NCI-H2171 (cell line): ENCODE measurements at places on chromosomes 11 and 22.

DNA sequence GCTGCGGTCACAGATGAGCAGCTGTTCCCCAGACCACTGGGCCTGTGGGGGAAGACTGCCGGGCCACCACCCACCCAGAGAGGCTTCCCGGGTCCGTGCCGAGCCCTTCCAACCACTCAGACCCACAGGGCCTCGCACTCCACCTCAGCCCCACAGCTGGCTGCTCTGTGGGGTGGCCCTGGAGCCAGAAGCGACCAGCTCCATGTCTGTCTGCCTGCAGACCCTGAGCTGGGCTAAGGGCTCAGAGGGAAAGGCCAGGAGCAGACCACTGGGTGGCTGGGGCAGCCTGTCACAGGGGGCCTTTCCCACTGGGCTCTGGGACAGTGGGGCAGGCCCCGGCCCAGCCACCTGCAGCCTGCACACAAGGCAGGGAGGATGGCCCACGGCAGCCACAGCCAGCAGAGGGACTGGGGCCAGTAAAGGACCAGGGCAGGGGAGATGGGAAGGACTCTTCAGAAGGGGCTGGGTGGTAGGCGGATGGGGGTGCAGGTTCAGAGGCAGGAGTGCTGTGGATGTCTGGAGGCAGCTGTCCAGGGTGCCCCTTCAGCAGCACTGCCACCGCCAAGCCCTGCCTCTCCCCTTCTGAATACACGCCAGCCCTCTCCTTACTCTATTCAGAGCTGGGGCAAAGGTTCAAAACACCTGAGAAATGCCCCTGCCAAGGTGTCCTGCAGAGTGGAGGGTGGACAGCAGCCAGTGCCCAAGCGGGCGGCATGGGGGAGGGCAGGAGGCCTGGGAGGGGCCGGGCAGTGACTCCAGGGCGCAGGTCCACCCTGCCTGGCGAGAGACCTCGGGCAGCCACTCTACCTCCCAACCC, 32.2 kb downstream of the GNB1L start:
- no peak for DNase-seq

GRCh38 chr11:65456418-65456817, 33.8 kb downstream of the NEAT1 start:
- DNase-seq = no peak

- DNase-seq = no peak
Measured at GRCh38 chr11:71482216-71482615, 29.2 kb downstream of the NADSYN1 start.

- no peak for DNase-seq
Measured at GRCh38 chr11:59012398-59013265, 73.3 kb downstream of the GLYATL1 start.

DNA sequence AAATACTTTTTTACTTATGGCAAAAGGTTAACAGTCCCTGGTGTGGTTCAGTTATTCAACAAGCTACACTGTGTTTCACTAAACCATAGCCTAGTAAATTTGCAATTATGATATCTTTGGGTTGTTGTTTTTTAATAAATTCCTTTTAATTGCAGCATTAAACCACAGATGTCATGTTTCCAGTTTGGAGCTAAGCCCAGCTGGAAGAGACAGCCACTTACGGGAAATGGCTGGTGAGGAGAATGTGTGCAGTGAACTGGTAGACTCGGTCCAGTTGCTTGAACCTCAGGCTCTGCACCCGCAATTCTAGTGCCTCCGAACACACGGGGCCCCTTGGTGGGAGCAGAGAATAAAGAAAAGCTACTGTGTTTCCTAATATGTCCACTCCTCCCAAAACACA, 70.8 kb downstream of the WNT11 start:
- no peak for DNase-seq

DNA sequence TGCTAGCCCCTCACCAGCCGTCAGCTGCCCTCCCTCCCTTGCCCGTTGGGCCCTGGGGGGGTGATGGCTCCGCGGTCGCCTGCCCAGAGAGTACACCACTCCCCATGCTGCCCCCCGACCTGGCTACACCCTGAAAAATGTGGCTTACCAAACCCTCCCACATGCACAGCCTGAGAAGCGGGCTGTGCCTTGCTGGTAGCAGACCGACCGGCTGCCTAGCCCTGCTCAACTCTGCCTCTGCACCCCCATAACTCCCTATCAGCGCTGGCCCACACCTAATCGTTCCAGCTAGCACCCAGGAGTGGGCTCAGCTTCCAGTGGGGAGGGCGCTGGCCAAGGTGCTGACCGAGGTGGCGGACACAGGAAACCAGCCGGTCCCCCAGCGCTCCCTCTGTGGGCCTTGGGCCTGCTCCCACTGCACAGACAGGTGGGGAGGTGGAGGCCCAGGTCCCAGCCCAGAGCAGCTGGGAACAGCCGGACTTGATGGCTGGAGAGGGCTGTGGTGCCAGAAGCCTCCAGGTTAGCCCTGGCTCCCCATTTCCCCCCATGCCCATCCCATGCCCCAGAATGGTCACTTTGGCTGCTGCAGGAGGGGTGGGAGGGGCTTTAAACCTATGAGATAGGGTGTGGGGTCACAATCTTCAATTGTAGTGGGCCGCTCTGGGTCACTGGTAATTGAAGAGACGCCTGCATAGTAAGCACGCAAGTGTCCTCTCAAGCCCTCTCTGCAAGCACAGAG, 32.1 kb upstream of the PRODH start:
- no peak for DNase-seq

DNA sequence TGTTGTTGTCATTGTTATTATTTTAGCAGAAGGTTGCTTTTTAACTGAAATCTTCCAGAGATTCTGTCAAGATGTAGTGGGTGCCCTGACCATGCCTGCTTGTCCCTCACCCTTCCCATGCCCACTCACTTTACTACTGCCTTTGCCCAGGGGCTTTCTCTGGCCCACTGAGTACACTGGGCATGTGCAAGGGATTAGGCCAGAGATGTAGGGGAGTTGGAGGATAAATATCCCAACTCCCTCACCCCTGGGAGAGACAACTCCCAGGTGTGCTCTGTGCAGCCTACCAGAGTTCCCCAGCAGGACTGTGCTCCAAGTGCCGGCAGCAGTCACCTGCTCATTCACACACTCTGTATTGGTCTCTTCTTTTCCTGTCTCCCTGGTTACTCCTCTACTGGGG, 559.1 kb downstream of the MIAT start:
- DNase-seq = no peak

DNA sequence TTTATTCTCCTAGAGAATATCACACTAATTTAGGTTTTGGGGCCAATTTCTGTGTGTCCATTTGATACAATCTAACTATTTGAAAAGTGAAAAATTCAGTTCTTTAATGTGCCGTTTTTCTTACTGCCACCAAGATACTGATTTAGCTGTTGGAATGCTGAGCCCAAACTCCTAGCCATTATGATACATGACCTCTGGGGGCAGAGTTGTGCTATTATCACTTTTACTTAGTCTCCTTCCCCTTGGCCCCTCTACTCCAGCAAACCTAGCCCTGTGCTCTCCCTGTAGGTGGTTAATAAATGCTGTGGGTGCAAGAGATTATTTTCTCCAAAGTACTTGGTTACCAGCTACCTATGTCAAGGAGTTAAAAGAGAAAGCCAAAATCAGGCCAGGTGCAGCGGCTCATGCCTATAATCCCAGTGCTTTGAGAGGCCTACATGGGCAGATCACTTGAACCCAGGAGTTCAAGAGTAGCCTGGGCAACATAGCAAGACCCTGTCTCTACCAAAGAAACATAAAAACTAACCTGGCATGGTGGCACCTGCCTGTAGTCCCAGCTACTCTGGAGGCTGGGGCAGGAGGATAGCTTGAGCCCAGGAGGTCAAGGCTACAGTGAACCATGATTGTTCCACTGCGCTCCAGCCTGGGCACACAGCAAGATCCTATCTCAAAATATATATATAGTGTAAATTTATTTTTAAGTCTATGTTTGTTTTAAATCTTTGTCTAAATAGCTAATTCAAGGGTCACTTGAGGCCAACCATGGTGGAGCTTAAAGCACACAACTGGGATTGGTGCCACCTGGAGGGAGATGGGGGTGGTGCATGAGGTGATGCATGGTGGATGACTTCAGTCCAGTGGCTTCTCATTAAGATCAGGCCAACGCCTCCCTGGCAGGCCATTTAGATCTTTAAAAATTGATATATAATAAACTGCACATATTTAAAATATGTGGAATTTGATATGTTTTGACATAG, 193.2 kb upstream of the PLET1 start:
- no peak for DNase-seq

DNA sequence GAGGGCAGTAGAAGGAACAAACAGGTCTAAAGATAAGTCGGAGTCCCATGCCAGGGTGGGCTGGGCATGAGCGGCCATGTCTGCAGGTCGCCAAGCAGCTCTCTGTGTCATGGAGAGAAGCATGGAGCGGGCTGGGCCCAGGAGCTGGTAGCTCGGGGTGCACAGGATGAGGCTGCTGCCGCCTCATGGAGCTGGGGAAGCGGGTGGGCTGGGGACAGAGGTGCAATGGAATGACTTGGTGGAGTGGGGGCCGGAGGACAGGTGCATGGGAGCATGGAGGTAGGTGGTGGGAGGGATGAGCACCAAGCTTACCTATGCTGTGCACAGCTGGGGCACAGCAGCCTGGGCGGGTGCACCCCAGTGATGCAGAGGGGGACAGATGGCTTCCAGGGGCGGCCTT, 3.6 kb downstream of the NRXN2 start:
- peak; percentile 13 for DNase-seq

- DNase-seq = no peak
Measured at GRCh38 chr11:30605036-30605605, 19.0 kb upstream of the MPPED2 start.

- no peak for DNase-seq
Measured at GRCh38 chr11:11427542-11427941, 74.5 kb upstream of the CSNK2A3 start.

DNA sequence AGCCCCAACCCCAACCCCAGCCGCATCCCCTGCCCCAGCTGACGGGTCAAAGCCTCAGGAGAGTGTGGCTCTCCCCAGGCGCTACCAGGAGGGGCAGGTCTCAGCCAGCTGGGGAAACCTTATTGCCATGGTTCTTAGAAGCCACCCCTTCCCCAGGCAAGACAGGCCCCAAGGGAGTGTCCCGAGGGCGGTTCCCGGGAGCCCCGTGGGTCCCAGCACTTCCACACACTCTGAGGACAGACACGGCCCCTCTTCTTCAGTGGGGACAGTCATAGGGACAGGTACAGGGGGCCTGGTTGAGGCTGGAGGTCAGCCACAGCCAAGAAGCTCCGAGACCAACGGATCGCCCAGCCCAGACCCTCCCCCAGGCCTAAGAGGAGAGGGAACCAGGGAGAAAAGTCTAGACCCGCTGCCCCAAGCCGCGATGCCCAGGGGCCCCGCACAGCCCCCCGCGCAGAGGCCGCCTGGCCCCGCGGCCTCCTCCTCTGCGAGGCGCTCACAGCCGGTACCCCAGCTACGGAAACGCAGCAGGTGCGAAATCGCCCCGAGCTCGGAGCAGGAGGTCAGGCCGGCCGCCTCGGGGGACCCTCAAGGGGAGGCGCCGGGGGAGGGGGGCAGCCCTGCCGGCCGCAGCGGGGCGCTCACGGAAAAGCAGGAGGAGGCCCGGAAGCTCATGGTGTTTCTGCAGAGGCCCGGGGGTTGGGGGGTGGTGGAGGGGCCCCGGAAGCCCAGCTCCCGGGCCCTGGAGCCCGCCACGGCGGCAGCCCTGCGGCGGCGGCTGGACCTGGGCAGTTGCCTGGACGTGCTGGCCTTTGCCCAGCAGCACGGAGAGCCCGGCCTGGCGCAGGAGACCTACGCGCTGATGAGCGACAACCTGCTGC, 2.6 kb downstream of the KLHDC7B start:
- DNase-seq = no peak

GRCh38 chr11:115941481-115941993, 437.3 kb upstream of the CADM1 start:
- DNase-seq = no peak

DNA sequence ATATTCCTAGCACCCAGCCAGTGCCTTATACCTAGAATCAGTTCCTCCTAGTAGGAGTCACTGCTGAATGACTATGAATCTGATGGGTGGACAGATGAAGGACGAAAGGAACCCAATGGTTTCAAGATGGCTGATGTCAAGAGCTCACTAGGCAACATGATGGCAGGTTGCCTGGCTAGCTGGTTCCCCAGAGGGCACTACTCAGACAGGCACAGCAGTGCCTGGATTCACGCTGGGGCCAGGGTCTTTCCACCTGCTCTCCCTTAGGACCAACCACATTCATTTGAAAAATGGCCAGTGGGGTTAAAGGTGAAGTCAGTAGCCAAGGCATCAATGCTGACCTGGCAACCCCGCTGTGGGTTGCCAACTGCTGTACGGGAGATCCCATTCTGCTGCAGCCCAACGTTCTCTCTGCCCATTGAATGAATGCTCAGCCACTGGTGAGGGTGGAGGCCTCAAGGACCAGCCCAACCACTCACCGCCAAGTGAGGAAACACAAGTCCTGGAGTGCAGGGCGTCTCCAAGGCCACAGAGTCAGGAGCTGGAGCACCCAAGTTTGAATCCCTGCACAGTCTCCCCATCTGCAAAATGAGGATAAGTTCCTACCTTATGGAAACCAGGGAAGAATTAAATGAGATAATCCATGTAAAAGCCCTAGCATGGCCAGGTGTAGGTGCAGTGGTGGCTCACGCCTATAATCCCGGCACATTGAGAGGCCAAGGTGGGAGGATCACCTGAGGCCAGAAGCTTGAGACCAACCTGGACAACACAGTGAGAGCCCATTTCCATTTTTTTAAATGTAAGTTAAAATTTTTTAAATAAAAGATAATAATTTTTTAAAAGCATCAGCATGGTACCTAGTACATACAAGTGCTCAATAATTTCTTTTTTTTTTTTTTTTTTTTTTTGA, 12.4 kb downstream of the MYH9 start:
- no peak for DNase-seq

GRCh38 chr11:19345519-19345847, 104.7 kb upstream of the E2F8 start:
- DNase-seq = peak; percentile 15

DNA sequence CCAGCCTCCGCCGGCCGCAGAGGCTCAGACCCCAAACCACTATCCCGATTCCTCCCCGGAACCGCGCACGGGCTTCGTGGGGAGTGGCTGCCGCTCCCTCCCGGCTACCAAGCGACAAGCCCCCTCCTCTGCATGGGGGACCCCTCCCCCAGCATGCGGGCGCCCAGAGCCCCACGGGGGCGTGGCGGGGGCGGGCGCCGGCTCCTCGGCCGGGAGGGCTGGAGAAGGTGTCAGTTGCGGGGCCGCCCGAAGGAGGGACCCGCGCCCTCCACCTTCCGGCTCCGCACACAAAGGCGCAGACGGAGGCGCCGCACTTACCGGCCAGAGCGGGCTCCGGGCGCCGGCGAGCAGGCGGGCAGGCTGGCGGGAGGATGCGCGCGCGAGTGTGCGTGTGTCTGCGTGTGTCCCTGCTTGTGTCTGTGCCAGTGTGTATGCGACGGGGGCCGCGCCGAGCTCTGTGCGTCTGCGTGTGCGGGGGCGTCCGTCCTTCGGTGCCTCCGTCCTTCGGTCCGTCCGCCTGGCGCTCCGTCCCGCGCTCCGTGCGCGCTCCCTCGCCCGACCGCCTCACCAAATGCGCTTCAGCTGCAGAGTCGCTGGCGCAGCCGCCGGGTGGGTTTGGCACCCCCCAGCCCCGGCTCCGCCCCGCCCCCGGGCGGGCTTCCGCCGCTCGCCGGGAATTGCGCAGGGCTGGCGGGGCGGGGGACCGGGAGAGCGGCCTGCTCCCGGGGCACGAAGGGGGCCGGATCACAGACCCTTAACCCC, at the start of gene PTPN5:
Gene PTPN5, minus strand, starts transcription at position 592 of the 762 bp plus-strand sequence. CDS start 19,840 bp downstream, outside the sequence.
- no peak for DNase-seq

GRCh38 chr11:61158691-61159381, 2.4 kb downstream of the VPS37C start:
- DNase-seq = no peak

GRCh38 chr11:96967616-96968015, 577.8 kb downstream of the JRKL start:
- DNase-seq = no peak
